Skin of body (tissue), 3 donors: ENCODE measurements at places on chromosomes 6 and 20. TPM values are rescaled to one million over a fixed set of nuclear protein-coding genes. Genes with fewer than 3 reads are reported as not detected.

The MYLK4 gene
- total RNA-seq = 1.4 TPM

The SPINT3 gene
- not detected for total RNA-seq

The KCNK15 gene
- total RNA-seq = 0.59 TPM

GRCh38 chr6:36545767-36546307, 1.4 kb downstream of the STK38 start:
- no peak for DNase-seq

GRCh38 chr6:133740816-133741215, 148.1 kb upstream of the TCF21 start:
- peak; percentile 7 for DNase-seq
